Activated T-cell treated with anti-CD3 and anti-CD28 coated beads for 1 hour (primary cell): ENCODE measurements at places on chromosomes 1 and 21.
A peak's percentile ranks its signal among the peaks of the same experiment; 100 is the strongest.

- no peak for DNase-seq
Measured at GRCh38 chr1:236495467-236496112, 28.2 kb upstream of the LGALS8 start.

- no peak for DNase-seq
Measured at GRCh38 chr1:21891621-21892479, 45.3 kb downstream of the HSPG2 start.

DNA sequence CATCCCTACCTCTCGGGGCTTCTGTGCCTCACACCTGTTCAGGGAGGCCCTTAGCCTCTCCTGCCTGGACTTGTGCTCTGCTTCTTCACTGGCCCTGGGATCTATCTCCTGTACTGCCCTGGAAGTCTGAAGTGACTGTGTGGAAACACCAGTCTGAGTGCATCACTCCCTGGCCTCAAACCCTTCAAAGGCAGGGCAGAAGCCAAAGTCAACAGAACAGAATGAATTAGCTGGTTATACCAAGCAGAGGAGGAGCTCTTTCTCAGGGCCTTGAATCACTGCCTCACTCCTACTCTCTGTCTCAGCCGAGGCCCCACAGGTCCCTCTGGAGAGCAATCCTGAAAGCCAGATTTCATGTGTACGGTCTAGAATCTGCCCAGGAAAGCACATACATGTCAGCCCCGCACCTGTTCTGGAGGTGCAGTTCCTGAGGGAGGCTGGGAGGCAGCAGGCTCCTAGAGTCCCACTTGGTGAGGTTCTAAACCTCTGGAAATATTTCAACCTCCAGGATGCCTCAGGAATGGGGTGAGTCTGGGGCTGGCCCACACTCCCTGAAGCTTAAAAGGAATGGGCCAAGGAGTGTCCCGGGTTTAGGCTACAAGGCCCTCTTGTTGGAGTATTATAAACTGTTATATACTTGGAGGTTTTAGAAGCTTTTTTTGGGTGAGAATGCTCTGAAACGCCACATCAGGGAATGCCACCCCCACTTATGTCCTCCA lies 98.3 kb downstream of the ABCA4 start:
- DNase-seq, result no peak

DNA sequence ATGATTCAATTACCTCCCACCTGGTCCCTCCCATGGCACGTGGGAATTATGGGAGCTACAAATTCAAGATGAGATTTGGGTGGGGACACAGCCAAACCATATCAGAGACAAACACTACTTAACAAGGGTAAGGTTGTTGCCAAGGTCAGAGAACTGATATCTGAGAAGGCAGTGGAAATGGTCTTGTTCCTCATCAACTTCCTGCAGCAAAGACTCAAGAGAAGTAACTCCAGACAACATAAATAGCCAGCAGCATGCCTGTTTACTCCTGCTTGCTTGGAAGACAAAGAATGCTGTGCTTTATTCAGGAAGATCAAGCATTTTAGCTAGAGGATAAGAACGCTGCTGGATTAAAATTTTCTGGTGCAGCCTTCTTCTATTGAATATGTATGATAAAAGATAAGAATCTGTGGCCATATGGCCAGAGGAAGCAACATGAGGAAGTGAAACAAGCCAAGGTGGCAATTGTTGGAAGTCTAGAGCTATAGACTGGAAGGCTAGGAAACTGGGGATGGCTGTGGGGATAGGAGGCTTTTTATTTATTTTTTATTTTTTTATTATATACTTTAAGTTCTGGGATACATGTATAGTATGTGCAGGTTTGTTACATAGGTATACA lies 36.4 kb downstream of the DDAH1 start:
- DNase-seq, result no peak

DNA sequence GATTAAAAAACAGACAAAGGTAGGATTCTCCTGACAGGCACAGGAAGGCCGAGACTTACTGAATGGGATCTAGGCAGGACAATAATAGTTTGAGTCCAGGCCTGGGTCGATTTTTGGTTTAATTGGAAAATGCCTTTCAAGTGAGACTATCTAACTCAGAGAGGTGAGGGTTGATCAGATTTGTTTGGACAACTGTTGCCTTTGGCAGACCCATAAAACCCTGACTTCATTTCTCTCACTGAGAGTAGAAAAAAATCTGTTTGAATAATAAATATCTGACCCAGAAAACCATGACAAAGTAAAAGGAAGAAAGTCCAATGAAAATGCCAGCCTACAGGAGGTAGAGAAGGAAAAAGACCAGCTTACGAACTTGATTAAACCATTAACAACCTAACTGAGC lies 12.3 kb upstream of the SLC30A10 start:
- DNase-seq, result no peak

DNA sequence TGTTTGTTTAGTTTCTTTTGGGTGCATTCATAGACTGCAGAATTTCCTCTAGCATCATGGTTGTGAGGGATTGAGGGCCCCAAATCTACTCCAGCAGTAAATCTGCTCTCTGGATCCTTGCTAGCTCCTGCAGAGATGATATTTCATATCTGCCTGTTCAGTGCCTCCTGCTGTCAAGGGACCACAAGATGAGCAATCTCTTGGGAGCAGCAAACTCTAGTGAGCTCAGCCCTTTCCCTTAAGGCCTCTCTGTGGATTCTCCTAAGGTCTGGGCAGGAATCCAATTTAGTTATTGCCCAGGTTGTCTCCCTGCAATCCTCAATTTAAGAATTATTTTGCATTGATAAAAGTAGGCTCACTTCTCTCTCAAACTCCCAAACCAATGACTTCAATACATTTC lies 76.9 kb downstream of the RGS18 start:
- no peak for DNase-seq

DNA sequence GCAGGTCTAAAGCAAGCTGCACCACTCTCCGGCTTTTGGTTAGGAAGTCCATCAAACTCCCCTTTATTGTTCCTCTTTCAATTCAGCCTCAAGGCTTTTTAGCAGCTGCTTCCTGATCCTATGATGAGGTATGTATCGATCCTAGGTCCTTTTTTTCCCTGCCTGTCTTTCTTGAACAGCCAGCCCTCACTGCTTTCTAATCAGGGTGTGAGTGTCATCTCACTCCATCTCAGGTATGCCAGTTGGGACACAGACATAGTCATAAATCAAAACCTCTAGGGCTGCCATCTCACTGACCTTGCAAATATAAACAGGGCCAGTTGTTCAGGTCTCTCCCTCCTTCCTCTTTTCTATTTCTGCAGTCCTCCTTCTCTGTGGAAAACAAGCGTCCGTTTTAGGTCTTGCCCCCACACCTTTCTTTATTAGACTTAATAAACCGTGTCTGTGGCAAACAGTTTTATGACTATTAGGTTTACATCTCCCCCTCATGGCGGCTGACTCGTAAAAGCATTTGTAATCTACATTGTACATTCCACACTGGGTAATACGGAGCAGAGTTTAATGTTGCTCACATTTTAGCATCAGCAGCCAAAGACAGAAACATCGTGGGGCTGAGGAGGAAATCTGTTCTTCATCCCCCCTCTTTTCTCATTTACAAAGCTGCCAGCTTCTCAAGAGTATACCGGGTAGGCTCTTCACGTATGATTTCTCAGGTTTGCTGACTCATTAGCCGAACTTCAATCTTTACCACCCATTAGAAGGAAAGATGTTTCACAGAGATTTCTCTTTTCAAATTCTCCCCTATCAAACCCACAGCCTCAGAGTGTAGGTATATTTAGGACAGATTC lies 11.6 kb downstream of the STYXL2 start:
- no peak for DNase-seq

DNA sequence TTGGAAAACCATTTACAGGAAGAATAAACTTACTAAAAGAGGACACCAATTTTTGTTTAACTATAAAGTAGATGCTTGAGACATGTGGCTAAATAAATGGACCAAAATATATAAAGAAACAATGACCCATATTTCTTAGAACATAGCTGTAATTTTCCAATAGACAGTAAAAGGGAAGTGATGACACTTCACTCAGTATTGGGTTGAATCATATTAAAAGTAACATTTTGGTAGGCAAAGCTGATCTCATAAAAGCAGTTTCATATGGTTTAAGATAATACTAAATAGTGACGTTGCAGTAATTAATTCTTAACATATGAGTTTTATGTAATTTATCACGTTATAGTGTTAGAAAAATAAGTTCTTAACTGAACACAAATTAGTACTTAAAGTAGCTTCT lies 308.9 kb upstream of the RUNX1 start:
- DNase-seq, result no peak

GRCh38 chr1:210437111-210437510 lies 108.4 kb downstream of the HHAT start:
- DNase-seq, result no peak

- DNase-seq, result no peak
Measured at GRCh38 chr1:167499664-167500101, 18.6 kb downstream of the CD247 start.

DNA sequence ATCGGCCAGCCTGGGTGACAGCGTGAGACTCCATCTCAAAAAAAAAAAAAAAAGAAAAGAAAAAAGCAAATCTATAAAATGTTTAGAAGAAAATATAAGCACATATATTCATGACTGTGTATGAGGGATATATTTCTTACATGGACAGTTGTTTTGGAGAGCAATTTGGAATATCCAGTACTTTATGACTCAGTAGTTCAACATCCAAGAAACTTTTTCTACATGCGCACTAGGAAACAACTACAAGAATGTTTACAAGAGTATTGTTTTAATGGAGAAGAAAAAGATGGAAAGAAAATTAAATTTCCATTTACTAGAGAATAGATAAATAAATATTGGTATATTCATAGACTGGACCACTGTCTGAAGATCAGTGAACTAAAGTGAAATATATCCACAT lies 77.5 kb downstream of the MAST2 start:
- no peak for DNase-seq

DNA sequence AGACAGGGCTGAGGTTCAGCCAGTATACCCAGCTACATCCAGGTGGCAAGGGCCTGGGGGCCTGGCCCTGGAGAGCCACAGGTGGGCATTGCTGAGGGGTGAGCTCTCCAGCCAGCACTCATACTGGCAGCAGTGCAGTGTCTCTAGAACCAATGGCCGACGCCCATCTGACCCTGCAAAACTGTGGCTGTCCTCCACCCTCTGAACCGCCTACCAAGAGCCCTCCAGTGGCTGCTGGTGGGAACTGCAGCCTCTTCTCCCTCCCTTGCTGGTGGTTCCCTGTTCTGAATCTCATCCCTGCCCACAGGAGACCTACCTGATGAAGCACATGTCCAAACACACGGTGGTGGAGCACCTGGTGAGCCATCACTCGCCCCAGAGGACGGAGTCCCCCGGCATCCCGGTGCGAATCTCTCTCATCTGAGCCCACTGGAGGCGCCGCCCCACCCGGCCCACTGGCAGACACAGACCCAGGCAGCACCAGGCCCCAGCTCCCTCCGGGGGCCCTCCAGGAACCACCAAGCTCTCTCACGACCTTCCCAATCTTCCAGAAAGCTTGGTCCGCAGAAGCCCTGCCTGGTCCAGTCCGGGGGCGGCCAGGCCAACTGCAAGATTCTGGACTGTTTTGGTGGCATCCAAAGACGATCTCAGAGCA lies 22.1 kb downstream of the A3GALT2 start:
- DNase-seq, result peak; percentile 47

DNA sequence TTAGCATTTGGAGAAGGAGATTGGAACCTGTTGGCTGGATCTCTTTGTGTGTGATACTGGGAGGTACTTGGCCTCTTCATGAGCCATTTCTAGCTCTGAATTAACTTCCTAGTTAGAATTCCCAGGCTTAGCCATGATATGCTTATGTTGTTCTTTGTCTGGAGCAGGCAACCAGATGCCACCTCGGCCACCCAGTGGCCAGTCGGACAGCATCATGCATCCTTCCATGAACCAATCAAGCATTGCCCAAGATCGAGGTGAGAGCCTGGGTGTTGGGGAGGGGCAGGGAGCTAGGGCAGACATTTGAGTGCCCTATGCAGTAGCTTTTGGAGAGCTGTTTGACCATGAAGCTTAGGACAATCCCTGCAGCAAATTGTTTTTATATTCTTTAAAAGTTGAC lies 26.5 kb upstream of the PIGV start:
- no peak for DNase-seq

DNA sequence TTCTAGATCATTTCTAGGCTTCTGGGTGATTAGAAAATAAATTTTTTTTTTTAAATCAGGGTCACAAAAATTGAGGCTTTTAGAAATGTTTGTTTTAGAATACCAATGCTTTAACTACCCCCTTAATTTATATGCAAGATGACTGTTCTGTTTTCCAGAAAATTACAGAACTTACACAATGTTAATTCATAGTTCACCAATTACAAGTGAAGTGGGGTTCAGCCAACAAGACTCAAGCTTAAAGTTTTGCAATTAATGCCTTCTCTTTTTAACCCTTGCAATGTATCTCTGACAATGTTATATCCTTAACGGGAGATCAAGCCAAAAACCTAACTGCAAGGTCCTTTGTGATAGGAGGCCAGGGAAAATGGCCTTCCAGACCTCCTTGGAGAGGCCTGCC lies 5.6 kb downstream of the PRELP start:
- DNase-seq, result no peak

GRCh38 chr1:7407544-7407895 lies 363.6 kb upstream of the VAMP3 start:
- DNase-seq, result no peak

GRCh38 chr1:94866164-94866807 lies 46.1 kb downstream of the SLC44A3 start:
- no peak for DNase-seq

DNA sequence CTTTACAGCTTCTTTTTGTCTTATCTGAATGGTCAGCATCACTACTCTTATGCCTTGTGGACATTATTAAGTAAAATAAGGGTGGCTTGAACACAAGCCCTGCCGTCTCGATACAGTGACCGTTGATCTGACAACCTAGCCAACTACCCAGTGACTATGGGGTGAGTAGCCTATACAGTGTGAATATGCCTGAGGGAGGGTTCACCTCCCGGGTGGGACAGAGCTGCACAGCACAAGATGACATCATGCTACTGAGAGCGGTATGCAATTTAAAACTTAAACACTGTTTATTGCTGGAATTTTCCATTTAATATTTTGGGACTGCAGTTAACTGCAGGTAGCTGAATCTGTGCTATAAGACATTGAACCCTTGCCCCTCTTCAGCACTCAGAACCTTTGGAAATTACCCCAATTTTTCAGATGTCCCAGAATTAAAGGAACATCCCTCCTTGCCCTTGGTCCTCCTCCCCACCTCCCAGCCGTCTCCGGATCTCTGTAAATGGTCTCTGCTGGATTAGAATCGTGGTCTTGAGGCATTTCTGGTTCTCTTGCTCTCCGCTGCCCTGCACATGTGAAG lies 618.5 kb downstream of the PTPRU start:
- no peak for DNase-seq

DNA sequence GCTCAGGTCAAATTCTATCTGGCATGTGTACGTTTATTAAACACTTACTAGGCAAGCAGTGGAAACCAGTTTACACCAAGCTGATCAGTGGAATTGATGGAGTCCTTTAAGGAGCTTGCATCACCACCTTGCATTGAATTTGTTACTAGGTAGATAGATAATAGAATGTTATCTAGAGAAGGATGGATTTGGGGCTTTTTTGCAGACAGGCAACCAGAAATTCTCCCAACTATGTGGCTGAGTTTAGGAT lies 44.9 kb downstream of the HHAT start:
- no peak for DNase-seq
